ENCODE measurements at places on chromosomes 4 and X. TPM values are rescaled to one million over a fixed set of nuclear protein-coding genes. Genes with fewer than 3 reads are reported as not detected.

DNA sequence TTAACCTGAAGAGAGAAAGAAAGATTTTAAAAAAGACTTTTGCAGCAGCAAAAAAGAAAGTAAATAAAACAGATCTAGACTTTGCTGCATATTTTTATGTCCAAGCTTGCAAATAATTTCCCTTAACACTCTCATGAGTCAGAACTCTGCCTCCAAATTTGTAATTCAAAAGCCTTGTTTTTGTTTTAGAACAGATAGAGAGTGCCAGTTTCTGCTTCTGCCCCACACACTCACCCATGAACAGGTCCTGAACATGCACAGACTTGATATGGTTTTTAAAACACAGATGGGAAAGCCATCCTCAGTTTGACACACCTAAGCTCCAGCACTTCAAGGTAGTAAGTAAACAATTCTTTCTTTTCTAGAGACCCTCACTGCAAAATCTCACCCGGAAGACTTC is 39.7 kb upstream of the VCX3B start:
- no peak for DNase-seq

DNA sequence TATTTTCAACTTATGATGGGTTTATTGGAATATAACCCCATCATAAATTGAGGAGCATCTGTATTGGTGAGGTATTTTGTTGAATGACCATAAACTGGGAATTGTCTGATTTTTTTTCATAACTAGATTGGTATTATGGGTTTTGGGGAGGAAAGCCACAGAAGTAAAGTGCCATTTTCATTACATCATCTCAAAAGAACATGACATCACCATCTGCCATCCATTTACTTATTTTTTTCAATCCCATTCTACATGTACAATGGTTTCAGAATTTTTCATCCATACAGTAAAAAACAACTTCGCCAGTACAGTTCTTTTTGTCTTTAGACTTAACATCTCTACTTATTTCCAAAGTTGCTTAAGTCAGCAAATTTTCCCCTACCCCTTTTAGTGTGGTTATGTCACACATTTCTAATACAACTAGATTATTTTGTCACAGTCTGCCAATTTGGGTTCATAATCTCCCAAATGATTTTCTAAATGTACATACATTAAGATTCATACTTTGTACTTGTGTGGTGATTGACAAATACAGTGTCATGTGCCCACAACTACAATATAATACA is 459.4 kb downstream of the IDS start:
- DNase-seq: no peak

- no peak for DNase-seq
These were observed 94.3 kb downstream of the HDAC8 start for GRCh38 chrX:72478351-72478750.

DNA sequence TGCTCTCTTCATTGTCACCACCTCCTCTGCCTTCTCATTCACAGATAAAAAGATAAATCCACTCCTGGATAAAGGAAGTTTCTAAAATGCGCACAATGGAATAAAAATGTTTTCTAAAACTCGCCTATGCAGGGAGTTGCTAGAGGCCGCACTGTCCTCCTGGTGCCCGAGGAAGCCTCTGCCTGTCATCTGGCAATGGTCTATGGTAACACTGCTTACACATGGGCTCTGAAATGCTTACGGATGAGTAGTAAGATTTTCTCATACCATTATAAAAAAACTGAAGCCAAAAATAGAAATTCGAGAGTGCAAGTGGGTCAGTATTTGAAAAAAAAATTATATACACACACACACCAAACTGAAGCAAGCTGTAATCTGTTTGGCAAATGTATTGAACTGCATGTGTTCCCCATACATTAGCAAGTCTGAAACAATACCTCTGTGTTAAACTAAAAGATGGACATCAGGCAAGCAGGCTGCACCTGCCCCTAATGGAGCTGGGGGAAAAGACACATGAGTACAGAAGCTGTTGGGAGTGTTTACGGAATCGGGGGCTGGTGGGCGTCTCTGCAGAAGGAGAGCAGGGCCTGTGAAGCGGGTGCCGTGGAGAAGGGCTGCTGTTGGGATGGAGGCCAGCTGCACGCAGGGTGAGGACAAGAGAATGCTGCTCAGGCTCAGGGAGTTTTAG is 103.3 kb upstream of the FAT1 start:
- DNase-seq: no peak

STOX2 gene
- 20.9 TPM for total RNA-seq

SULT1B1 gene
- total RNA-seq: not detected
